Neural progenitor cell (in vitro differentiated cells): ENCODE measurements at places on chromosomes 16 and 17. TPM values are rescaled to one million over a fixed set of nuclear protein-coding genes. Genes with fewer than 3 reads are reported as not detected.

The TNFRSF17 gene
- total RNA-seq = not detected in 2 replicates

The KRTAP4-4 gene
- total RNA-seq = not detected in 2 replicates

The PABPN1L gene
- not detected in 2 replicates for total RNA-seq

The MT1E gene
- total RNA-seq = 1.9 and 2.4 TPM in 2 replicates

The SLC52A1 gene
- total RNA-seq = 0.31 TPM in 1 of 2 replicates, not detected in the other

The SPATA20 gene
- 22.8 and 60.5 TPM in 2 replicates for total RNA-seq

The TEDC2 gene
- 29.1 and 62.1 TPM in 2 replicates for total RNA-seq

The MPV17L gene
- total RNA-seq = 0.30 and 0.87 TPM in 2 replicates

- H3K27ac ChIP-seq = no peak overlapping the region
- peaks cover 2% of the 10 kb centered on the region for H3K27me3 ChIP-seq
- H3K36me3 ChIP-seq = no peaks in the 10 kb centered on the region
- H3K4me3 ChIP-seq = no peak overlapping the region
- DNase-seq = no peak
Observed at GRCh38 chr17:49456183-49456965, 38.7 kb upstream of the NGFR start.

DNA sequence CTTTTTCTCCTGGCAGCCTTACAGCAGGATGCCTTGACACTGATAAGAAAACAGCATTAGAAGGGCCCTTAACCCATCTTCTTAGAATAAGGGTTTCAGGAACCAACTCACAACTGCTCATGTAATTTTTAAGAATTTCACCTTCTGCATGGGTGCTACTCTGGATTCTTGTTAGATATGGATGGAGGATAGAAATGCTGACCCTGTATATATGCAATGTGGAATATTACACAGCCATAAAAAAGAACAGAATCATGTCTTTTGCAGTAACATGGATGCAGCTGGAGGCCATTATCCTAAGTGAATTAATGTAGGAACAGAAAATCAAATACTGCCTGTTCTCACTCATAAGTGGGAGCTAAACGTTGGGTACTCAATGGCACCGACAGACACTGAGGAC, 423.5 kb downstream of the CA10 start:
- H3K4me3 ChIP-seq = no peak overlapping the region
- H3K27ac ChIP-seq = no peak overlapping the region
- peaks cover 35% of the 10 kb centered on the region for H3K4me1 ChIP-seq
- no peaks in the 10 kb centered on the region for H3K36me3 ChIP-seq

GRCh38 chr17:72429066-72429638, 308.3 kb downstream of the SOX9 start:
- H3K27me3 ChIP-seq = no peaks in the 10 kb centered on the region
- no peak for DNase-seq
- peaks cover 15% of the 10 kb centered on the region for H3K4me1 ChIP-seq
- H3K27ac ChIP-seq = no peak overlapping the region

DNA sequence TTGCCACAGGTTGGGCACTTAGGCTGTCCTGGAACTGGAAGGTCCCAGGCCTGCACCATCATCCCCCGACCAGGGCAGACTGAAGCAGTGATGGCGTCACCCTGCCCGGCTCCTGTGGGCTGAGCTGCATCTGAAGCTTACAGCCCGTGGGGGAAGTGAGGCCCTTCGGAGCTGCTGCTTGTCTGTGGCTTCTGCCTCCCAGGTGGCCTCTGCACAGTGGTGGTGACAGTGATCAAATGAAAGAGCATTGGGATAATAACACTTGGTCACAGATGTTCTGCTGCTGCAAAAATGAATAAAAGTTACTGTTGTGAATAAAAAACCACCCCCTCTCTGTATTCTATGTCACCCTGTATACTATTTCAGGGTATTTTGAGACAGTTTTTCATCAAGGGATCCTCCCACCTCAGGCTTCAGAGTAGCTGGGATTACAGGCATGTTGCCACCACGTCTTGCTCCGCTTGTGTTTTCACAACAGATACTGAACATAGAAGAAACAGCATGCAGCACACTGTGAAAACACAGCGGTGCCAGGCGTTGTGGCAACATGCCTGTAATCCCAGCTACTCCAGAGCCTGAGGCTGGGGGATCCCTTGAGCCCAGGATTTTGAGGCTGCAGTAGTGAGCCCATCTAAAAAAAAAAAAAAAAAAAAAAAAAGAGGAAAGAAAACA, 165.0 kb downstream of the LGALS9B start:
- no peak overlapping the region for H3K27ac ChIP-seq
- peaks cover 19% of the 10 kb centered on the region for H3K36me3 ChIP-seq
- DNase-seq = no peak
- H3K4me3 ChIP-seq = no peak overlapping the region

- H3K27ac ChIP-seq = no peak overlapping the region
- no peak overlapping the region for H3K4me3 ChIP-seq
- H3K4me1 ChIP-seq = peaks cover 38% of the 10 kb centered on the region
- no peaks in the 10 kb centered on the region for H3K27me3 ChIP-seq
- H3K36me3 ChIP-seq = no peaks in the 10 kb centered on the region
Observed at GRCh38 chr16:75256059-75256571, 4.7 kb upstream of the BCAR1 start.

DNA sequence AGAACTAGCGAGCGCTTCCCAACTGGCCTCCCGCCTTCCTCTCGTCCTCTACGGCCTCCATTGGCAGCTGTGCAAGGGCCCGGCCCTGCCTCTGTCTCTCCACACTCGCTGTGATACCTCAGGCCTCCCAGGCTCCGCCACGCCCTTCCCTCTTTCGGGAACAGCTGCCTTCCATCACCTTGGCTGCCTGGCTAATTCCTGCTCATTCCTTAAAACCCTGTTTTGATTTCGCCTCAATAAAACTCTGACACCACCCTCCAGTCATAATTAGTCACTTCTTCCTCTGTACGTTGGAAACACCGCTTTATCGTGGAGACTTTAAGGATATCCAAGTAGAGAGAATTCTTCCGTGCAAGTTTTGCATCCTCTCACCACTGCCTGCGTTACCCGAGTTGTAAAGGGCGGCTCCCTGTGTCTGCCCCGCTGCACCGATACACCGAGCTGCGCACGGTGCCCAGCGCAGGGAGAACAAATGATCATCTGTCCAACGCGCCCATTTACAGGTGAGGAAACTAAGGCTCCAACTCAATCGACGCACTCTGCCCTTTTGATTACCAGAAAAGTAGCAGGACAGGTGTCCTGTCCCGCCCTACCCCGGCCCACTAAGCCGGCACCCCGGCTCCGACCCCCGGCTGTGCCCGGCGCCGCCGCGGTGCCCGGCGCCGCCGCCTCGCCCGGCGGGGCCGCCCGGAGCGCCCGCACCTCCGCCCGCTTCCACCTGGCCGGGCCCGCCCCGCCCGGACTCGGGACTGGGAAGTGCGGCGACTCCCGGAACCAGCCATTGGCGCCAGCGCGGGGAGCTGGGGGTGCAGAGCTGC, 139.7 kb downstream of the SEC14L1 start:
- H3K27ac ChIP-seq = no peak overlapping the region
- peaks cover 41% of the 10 kb centered on the region for H3K27me3 ChIP-seq
- no peak for DNase-seq
- H3K4me1 ChIP-seq = peaks cover 33% of the 10 kb centered on the region
- no peaks in the 10 kb centered on the region for H3K36me3 ChIP-seq

DNA sequence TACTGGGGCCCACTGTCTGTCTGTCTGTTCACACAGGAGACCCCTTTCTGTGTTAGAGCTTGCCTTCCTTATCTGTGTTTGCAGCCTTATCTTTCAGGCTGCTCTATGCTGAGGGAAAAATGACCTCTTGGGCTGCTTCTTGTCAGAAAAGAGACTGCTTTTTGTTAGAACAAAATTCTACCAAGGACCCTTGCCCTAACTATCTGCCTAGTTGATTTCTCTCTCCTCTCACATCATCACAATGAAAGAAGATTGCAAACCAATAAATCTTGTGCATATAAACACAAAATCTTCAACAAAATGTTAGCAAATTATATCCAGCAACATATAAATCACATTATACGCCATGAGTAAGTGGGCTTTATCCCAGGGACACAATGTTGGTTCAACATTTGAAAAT, 1117.7 kb downstream of the CDH11 start:
- H3K4me1 ChIP-seq = no peaks in the 10 kb centered on the region
- no peak overlapping the region for H3K27ac ChIP-seq
- no peak overlapping the region for H3K4me3 ChIP-seq
- H3K36me3 ChIP-seq = no peaks in the 10 kb centered on the region
- H3K27me3 ChIP-seq = no peaks in the 10 kb centered on the region

- no peak overlapping the region for H3K27ac ChIP-seq
- DNase-seq = no peak
- H3K27me3 ChIP-seq = no peaks in the 10 kb centered on the region
- H3K4me3 ChIP-seq = no peak overlapping the region
Observed at GRCh38 chr17:51853857-51854256, 304.7 kb downstream of the CA10 start.

GRCh38 chr16:8568231-8568617, 22.1 kb downstream of the TMEM114 start:
- no peaks in the 10 kb centered on the region for H3K36me3 ChIP-seq
- no peaks in the 10 kb centered on the region for H3K27me3 ChIP-seq
- H3K27ac ChIP-seq = no peak overlapping the region

- no peaks in the 10 kb centered on the region for H3K36me3 ChIP-seq
- peaks cover 30% of the 10 kb centered on the region for H3K4me1 ChIP-seq
- H3K27me3 ChIP-seq = no peaks in the 10 kb centered on the region
- no peak overlapping the region for H3K4me3 ChIP-seq
Observed at GRCh38 chr17:18177722-18178121, 5.9 kb upstream of the ALKBH5 start.

GRCh38 chr16:58960484-58960883, 226.4 kb upstream of the GOT2 start:
- H3K27ac ChIP-seq = no peak overlapping the region
- H3K27me3 ChIP-seq = no peaks in the 10 kb centered on the region
- no peaks in the 10 kb centered on the region for H3K36me3 ChIP-seq
- peaks cover 4% of the 10 kb centered on the region for H3K4me1 ChIP-seq
- H3K4me3 ChIP-seq = no peak overlapping the region
- peak; percentile 7 for DNase-seq

- H3K27ac ChIP-seq = no peak overlapping the region
- peak overlapping the region; percentile 99 for H3K4me3 ChIP-seq
- no peaks in the 10 kb centered on the region for H3K36me3 ChIP-seq
- H3K4me1 ChIP-seq = peaks cover 29% of the 10 kb centered on the region
Observed at GRCh38 chr16:2515180-2515851, 1.6 kb downstream of the ATP6V0C start.

GRCh38 chr16:31537362-31538242, 9.9 kb downstream of the AHSP start:
- DNase-seq = peak; percentile 48
- H3K4me1 ChIP-seq = no peaks in the 10 kb centered on the region
- no peaks in the 10 kb centered on the region for H3K36me3 ChIP-seq
- H3K27ac ChIP-seq = no peak overlapping the region
- H3K4me3 ChIP-seq = peak overlapping the region; percentile 42

GRCh38 chr17:38728290-38728831, 1.8 kb upstream of the CISD3 start:
- no peak for DNase-seq
- no peak overlapping the region for H3K4me3 ChIP-seq
- peaks cover 13% of the 10 kb centered on the region for H3K27me3 ChIP-seq
- peaks cover 5% of the 10 kb centered on the region for H3K4me1 ChIP-seq

GRCh38 chr17:82328141-82328993, 5.2 kb downstream of the SECTM1 start:
- H3K36me3 ChIP-seq = no peaks in the 10 kb centered on the region
- H3K27me3 ChIP-seq = peaks cover 57% of the 10 kb centered on the region
- no peak for DNase-seq
- no peak overlapping the region for H3K4me3 ChIP-seq
- peaks cover 22% of the 10 kb centered on the region for H3K4me1 ChIP-seq
